Amniotic epithelial cell (primary cell): ENCODE measurements at places on chromosomes 7 and 10.

DNA sequence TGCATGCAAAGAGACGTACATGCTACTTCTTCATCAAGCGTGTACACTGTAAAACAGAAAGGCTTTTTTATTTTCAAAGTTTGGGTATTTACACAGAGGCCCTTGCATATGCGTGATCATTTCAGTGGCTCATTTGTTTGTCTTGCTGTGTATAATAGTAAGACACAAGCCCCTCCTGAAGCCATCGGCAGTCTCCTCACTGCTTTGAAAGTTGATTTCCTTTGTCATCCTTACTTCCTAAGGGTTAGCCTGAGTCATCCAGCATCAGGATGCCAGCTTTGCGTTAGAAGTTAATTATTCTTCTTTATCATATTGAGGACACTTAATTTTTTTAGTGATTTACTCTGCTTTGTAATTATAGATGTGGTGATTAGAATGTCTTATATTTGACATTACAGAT is 72.5 kb upstream of the CTBP2 start:
- no peak for DNase-seq

DNA sequence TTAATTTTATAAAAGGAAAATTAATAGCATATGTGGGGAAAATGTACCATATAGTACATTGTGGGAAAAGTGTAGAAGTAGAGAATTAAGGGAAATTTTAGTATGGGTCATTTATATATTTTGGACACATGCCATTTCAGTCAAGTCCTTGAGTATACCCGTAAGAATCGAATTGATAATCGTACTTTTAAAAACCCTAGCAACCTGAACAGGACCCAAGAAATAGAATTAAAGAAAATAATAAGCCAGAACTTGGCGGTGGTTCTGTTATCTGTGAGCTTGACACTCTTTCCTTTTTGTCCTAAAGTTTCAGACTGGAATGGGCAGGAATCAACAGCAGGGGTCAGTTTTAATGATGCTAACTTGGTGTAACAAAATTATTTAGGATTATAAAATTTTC is 221.0 kb downstream of the CDK14 start:
- no peak for DNase-seq

DNA sequence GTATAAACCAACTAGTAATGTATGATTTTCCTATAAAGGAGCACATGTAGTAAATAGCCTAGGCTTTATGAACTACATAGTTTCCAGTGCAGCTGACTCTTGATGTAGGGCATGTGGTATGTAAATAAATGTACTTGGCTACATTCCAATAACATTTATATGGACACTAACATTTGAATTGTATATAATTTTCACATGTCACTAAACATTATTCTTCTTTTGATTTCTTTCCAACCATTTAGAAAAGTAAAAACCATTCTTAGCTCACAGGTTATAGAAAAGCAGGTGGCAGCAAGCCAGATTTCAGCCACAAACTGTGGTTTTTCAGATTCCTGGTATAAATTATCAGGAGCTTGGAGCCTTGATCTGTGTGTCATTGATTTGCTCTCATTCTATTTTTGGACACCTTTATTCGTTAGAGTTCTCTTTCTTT is 1182.0 kb downstream of the CNTNAP2 start:
- DNase-seq: no peak

GRCh38 chr7:133071506-133071905 is 10.4 kb downstream of the CHCHD3 start:
- no peak for DNase-seq

DNA sequence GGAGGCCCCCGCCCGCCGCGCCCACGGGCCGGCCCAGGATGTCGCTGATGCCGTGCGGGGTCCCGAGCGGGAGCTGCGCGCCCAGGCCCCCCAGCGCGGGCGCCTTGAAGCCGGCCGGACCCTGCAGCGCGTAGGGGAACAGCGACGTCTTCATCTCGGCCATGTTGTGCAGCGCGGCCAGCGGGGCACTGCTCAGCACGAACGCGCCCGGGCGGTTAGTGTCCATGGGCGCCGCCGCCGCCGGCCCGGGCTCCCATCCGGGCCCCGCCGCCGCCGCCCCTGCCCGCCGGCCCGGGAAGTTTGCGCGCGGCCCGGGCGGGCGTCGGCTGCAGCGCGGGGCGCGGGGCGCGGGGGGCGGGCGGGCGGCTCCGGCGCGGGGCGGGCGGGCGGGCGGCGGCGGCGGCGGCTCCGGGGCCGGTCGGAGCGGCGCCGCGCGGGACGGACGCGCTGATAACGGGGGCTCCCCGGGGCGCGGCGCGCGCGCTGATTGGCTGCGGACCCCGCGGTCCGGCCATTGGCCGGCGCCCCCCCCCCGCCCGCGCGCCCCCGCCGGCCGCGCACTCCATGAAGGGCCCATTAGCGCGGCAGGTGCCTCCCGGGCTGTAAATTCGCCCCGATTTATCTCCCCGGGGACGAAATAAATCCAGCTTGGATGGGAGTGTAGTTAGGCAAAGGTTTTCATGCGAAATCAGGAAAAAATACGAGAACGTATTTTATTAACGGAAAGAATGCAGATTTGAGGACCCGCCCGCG is at the start of gene NKX6-2:
Gene NKX6-2, minus strand, starts transcription at position 425 of the 753 bp plus-strand sequence. Its CDS starts 199 bp downstream, at position 226.
- DNase-seq: no peak

GRCh38 chr7:2522780-2523433 is 3.3 kb downstream of the LFNG start:
- peak; percentile 73 for DNase-seq

- DNase-seq: peak; percentile 21
These were observed 9.9 kb downstream of the RHEB start for GRCh38 chr7:151509670-151510333.

- no peak for DNase-seq
These were observed 158.2 kb upstream of the TMEM229A start for GRCh38 chr7:124191030-124191429.

DNA sequence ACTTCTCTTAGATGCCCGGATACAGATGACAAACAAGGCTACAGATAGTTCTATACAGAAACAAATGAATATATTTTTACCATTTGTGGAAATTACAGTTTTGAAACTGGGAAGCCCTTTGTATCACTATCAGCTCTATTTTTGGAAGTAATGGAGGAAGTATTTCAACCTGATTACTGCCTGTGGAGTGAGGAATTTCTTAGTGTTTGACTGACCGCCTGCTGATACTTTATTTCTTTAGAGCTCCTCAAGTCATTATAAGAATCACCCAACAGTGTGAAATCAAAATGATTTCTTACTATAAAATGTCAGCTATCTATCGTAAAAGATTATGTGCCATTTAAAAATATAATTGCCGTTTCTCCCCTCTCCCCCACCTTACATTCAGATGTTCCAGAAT is 290.9 kb downstream of the SDK1 start:
- no peak for DNase-seq

- no peak for DNase-seq
These were observed 385.8 kb upstream of the C7orf33 start for GRCh38 chr7:148204639-148205304.

GRCh38 chr10:3172081-3172445 is 519 bp downstream of the PITRM1 start:
- peak; percentile 46 for DNase-seq

DNA sequence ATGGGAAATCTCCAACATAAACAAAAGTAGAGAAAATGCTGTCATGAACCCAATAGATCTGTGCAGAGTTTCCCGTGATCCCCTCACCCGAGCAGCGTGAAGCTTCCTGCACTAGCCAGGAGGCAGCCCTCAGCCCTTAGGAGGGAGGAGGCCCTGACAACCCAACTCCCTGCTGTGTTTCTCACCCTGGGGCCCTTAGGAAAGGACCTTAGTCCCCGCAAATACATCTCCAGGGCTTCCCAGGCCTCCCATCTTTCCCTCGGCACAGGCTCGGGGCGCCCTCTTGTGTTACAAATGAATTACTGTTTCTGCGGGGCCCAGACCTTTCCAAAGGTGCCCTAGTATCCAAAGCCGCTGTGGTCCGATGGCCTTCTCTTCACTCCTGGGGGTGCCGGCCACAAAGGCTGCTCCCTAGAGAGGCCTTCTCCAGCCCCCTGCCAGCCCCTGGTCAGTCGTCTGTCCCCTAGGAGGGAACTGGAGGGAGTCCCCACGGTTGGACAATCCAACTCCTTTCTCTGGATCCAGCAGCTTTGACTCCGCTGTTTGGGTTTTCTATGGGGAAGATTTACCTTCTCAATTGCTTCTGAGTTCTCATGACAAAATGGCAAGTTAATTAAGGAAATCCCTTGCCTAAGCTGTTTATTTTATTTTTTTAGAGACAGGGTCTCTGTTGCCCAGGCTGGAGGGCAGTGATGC is 49.9 kb upstream of the SH2B2 start:
- peak; percentile 55 for DNase-seq

- DNase-seq: no peak
These were observed 19.6 kb downstream of the NUDT1 start for GRCh38 chr7:2261611-2262010.

- DNase-seq: no peak
These were observed 293.3 kb upstream of the SP4 start for GRCh38 chr7:21134631-21135030.

GRCh38 chr10:60979667-60980104 is 35.7 kb upstream of the RHOBTB1 start:
- DNase-seq: no peak

DNA sequence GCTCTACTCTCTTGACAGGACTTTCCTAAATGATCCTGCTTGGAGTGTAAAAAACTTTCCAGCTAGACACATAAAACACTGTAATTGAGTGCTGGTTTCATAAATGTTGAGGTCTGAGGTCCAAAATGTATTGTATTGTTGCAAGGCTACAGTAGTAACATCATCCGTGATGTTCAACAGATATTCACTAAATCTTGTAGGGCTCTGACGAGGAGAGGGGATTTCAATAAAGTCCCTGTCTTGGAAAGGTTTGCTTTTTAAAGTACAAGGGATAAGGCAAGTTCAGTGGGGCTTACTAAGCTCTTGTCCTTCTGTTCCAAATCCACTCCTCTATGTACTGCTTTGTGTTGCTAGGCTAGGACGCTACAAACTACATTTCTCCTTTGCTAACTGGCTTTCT is 48.9 kb downstream of the FHIP2A start:
- DNase-seq: no peak

DNA sequence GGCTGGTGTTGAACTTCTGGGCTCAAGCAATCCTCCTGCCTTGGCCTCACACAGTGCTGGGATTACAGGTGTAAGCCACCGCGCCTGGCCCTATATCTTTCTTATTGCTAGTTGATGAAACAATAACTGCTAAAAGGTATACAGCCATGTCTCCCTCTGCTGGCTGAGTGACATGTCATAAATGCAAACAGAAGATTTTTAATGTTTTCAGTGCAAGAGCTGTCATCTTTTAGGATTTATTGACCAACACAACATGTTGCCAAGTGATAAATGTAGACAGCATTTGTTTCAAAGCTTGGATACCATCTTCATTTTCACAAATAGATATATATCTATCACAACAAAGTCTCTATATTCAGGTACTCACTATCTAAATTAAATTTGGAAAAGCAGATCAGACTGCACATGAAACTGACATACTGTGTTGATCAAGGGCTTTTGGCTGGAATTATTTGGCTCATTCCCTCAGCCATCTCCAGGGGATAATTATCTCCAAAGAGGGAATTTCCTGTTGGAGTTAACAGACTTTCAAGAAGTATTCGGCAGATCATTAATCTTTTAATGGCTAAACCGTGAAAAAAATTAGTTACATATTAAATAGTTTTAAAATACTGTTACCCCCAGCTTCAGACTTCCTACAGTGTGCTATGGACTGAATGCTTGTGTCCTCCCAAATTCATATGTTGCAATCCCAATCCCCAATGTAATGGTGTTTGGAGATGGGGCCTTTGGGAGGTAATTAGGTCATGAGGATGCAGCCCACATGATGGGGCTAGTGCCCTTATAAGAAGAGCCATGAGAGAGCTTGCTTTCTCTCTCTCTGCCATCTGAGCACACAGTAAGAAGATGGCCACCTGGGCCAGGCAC is 41.3 kb upstream of the SRPK2 start:
- peak; percentile 48 for DNase-seq

- no peak for DNase-seq
These were observed 394.4 kb upstream of the NPVF start for GRCh38 chr7:25622695-25623094.

- peak; percentile 41 for DNase-seq
These were observed 9.2 kb upstream of the ATXN7L1 start for GRCh38 chr7:105885387-105886111.

DNA sequence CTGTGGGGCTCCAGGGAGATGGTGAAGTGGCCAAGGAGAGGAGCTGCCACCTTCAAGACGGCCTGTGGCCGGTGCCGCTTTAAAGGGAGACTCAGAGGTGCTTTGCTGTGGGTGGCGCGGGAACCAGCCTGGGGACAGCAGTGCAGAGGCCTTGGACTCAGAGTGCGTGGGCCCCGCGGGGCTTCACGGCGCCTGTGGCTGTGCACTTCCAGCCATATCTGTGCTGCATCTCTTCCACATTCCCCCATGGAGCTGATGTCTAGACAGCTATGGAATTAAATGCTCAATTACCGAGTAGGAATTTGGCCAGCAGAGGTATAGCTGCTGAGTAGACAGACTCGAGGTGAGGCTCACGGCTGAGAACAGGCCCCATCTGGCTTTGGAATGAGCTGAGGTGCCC is 41.7 kb downstream of the HTRA1 start:
- DNase-seq: no peak

- peak; percentile 77 for DNase-seq
These were observed 92.4 kb upstream of the PIK3CG start for GRCh38 chr7:106772655-106773108.
